Astrocyte of the cerebellum (primary cell): ENCODE measurements at places on chromosomes 3 and 15.
A peak's percentile ranks its signal among the peaks of the same experiment; 100 is the strongest.

GRCh38 chr3:16113704-16114103 is 60.8 kb upstream of the GALNT15 start:
- no peak for DNase-seq

DNA sequence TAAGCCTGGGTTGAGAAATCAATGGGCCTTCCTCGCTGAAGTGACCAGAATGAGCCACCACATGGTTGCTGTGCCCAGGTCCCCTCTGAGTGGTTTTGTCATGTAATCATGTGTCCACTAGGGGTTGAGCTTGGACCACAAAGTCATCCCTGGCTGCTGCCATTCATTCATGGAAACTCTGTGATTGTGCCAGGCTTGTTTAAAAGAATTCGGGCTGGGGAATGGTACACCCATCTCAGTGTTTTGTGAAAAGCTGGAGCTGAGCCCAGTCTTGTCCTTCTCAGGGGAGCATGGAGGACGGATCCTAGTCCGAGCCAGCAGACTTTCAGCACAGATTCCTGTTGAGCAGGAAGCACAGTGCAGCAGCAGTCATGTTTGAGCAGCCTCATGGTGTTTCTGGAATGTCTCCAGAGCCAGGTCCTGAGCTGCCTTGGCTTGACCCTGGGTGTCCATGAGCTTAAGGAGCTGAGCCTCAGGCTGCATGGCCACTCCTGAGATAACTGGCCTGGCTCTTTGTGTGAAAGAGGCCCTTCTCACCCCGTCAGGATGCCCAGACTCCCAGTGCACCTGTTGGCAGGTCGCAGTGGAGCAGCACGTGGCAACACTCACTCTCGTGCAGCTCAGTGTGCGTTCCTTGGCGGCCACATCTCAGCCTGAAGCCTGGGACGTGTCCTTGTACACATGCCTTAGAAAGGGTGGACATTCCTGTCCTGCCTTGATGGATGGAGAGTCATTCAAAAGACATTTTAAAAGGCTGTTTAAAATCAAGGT is 260.3 kb upstream of the TPM1 start:
- peak; percentile 84 for DNase-seq

GRCh38 chr3:1072041-1072440 is 20.8 kb upstream of the CNTN6 start:
- DNase-seq, result no peak

DNA sequence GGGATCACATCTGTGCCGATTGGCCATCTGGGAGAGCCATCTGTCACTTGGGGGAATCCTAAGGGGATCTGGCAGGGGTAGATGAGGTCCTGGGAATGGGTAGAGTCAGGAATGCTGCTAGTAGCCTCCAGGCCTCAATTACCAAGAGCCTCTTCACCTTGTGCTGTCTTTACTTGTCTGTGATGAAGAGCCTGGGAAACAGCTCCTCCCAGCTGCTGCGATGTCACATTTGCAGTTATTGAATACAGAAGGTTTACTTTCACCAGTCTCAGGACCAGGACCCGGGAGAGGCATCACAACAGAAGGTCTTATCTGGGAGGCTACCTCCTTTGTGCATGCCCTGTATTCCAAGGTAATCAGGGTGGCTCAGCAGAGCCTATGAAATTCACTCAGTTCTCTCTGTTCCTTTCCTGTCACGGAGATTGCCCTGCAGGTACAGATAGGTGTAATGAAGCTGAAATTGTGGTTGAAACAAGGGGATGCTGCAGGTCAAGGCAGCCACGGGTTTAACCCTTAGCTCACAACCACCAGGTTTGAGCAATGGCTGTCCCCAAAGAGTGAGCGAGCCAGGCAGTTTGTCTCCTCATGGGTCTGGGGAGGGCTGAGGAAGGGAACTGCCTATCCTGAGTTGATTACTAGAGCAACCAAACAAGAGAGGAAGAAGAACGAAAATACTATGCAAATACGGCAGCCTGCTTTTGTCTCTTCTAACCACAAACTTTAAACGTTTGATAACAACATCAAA is 298.9 kb upstream of the RORA start:
- no peak for DNase-seq

- DNase-seq, result no peak
Observed at GRCh38 chr3:73950865-73951558, 326.3 kb upstream of the PDZRN3 start.

DNA sequence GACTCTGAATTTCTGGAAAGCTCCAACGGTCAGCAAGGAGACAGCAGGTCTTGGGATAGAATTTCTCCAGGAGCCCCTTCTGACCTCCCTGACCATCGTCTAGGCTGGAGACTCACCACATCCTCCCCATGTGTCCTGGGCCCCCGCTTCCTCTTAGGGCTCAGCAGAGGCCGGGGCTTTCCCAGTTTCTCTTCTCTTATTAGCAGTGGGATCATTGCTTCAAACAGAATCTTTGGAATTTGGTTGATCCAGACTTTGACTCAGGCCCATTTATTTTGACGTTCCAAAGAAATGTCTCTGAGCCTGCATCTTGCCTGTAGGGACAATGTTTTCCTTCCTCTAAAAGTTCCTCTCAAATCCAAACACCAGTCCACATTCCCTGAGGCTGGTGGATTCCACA is 38.4 kb upstream of the SLC6A6 start:
- no peak for DNase-seq

DNA sequence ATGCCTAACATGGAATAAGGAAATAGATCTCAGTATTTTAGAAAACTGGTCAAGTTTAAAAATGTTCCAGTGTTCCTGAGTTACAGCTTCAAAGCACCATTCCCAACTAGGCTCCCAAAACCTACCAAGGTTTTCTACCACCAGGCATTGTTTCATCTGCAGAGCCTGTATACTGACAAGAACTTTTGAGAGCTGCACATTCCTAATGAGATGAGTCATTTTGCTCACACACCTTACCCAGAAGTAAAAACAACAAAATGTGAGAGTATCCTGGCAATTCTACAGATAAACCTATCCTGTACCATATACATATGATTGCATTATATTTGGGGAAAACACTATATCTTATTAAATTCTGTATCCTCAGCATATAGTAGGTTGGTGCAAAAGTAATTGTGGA is 90.7 kb downstream of the ATP8B4 start:
- DNase-seq, result no peak

- DNase-seq, result no peak
Observed at GRCh38 chr3:55770077-55770476, 283.0 kb upstream of the WNT5A start.

DNA sequence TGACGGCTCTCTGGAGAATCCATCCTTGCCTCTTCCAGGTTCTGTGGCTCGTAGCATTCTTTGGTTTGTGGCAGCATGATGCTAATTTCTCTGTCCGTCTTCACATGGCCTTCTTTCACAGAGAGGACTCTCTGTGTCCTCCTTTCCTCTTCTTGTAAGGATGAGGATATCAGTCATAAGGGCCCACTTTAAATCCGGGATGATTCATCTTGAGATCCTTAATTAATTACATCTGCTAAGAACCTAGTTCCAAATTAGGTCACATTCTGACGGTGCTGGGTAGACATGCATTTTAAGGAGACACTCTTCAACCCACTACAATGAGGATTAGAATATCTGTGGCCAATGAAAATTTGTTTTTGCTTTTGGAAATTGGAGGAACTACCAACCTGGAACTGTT is 15.7 kb upstream of the GXYLT2 start:
- no peak for DNase-seq

- DNase-seq, result peak; percentile 53
Observed at GRCh38 chr3:194404365-194405140, 5.5 kb upstream of the GP5 start.

- DNase-seq, result no peak
Observed at GRCh38 chr3:132294906-132295305, 22.3 kb upstream of the ACP3 start.

GRCh38 chr3:13850161-13850945 is 29.5 kb downstream of the WNT7A start:
- no peak for DNase-seq

- DNase-seq, result no peak
Observed at GRCh38 chr3:35012214-35012613, 627.1 kb upstream of the ARPP21 start.

GRCh38 chr3:113534365-113534764 is 2.0 kb downstream of the SIDT1 start:
- DNase-seq, result no peak

GRCh38 chr3:38738630-38739395 is 77.2 kb downstream of the SCN10A start:
- no peak for DNase-seq

GRCh38 chr3:127395663-127396355 is 108.0 kb upstream of the PRR20G start:
- no peak for DNase-seq

GRCh38 chr3:76122007-76122406 is 336.7 kb upstream of the ZNF717 start:
- DNase-seq, result no peak

DNA sequence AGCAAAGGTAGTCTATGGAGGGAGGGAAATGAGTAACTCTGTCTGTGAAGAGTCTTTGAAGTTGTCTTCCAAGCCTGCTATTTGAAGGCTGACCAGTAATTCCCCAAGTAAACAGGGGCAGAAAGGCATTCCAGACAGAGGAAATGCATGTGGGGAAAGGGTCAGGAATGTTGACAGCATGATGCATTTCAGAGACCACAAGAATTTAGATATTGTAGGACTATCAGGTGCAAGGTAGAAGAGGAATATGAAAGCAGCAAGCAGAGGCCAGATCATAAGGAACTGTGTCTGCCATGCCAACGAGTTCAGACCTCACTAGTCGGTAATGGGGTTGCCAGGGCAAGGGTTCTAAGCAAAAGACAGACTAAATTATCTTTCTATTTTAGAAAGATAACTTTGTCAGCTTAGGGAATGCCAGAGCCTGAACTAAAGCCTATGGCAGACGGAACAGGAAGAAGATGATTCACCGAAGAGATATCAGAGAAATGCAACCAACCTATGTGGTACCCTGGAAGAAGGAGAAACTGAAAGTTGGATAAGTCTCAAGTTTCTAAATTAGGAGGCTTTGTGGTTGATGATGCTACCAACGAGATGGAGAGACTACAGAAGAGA is 327.0 kb upstream of the RORA start:
- DNase-seq, result peak; percentile 87

- DNase-seq, result no peak
Observed at GRCh38 chr3:10344147-10344943, 23.4 kb upstream of the SEC13 start.

DNA sequence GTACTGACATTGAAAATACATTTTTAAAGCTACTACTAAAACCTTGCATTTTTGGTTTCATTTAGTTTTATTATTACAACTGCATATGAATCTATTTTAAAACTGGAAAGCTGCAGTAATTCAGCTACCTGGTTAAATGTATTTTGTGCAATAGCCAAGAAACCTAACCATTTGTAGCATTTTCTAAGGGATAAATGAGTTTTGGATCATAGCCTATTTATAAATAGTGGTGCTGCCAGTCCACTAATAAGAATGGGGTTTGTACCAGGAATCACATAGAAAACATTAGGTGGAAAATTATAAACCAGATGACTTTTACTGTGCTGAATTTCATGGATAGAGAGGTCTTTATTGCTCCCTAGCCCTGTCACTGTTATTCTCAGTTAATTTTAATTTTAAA is 454.7 kb downstream of the DIPK2A start:
- DNase-seq, result no peak

DNA sequence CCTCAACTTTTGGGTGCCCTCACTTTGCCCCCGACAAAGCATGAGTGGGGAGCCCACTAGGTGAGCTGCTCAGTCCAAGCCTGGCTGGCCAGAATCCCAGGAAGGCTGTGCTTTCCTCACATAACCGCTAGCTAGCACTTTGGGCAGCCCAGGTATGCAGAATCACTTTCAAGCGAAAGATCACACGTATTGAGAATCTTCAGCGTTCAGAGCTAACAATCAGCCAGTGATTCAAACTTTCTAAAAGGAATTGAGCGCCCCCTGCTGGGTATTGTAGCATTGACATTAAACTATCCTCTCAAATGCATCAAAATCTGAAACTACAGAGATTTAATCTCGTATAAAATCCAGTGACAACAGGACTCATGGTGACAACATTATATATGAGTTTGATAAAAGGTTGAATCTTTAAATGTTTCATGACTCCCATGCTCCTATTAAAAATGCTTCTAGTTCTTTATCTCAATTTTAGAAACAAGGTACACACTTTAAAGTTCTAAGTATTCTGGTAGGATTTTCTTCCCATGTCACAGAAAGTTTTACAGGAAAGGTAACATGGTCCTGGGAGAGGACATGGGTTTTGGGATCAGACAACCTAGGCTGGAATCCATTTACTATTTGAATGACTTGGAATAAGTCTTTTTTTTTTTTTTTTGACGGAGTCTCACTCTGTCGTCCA is 11.8 kb downstream of the ANAPC13 start:
- peak; percentile 85 for DNase-seq

- DNase-seq, result no peak
Observed at GRCh38 chr3:159668461-159668860, 320.2 kb upstream of the IL12A start.

GRCh38 chr3:134711284-134711683 is 60.5 kb upstream of the KY start:
- DNase-seq, result no peak
